ENCODE measurements at places on chromosomes 7 and 10.
A peak's percentile ranks its signal among the peaks of the same experiment; 100 is the strongest.

- no peak for DNase-seq
These were observed 104.7 kb downstream of the CDH23 start for GRCh38 chr10:71501402-71501801.

GRCh38 chr10:15324113-15324512 lies 47.0 kb downstream of the FAM171A1 start:
- no peak for DNase-seq

GRCh38 chr7:46170792-46171191 lies 249.7 kb upstream of the IGFBP3 start:
- DNase-seq, result no peak

- peak; percentile 70 for DNase-seq
These were observed 154.8 kb upstream of the COBL start for GRCh38 chr7:51471210-51471980.

GRCh38 chr7:13603016-13603415 lies 386.4 kb downstream of the ETV1 start:
- no peak for DNase-seq

GRCh38 chr7:100215895-100216294 lies 3.9 kb upstream of the PVRIG start:
- DNase-seq, result no peak

- no peak for DNase-seq
These were observed 483.6 kb downstream of the INHBA start for GRCh38 chr7:41219276-41219675.

GRCh38 chr10:75508239-75508813 lies 76.9 kb downstream of the LRMDA start:
- DNase-seq, result no peak

- peak; percentile 46 for DNase-seq
These were observed 670 bp downstream of the TPK1 start for GRCh38 chr7:144835155-144835611.

GRCh38 chr7:97130417-97131139 lies 13.1 kb downstream of the SDHAF3 start:
- peak; percentile 50 for DNase-seq

DNA sequence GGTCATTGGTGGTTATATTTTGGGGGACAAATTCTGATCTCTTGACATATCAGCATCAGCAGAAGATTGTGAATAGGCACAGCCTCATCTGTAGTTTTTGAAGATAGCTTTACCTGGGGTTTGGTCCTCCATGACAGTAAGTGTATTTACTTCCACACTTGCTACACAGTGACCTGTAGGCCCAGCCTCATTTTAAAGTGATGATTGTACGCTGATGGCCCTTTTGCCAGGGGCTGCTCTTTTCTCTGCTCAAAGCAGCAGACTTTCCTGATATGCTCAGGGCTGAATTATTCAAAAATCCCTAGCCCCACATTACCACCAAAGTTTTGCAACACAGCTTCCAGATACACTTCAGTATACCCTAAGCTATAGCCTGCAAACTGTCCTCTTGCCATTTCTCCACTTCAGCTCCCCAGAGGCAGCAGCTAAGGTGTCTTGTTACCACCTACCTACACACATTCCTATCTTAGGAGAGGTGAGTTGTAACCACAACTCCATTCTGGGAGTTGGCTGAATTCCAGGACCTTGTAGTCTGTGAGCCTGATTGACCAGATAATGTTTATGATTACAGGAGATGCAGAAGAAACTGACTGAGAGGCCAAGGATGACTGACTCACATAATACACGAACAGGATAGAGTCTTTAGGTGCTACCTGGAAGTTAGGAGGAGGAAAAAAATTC lies 6.0 kb downstream of the ASB4 start:
- peak; percentile 43 for DNase-seq

- peak; percentile 68 for DNase-seq
These were observed 687 bp downstream of the EPDR1 start for GRCh38 chr7:37920849-37921805.

- DNase-seq, result no peak
These were observed 144.2 kb upstream of the RNF32 start for GRCh38 chr7:156496363-156496769.
